Ecto neural progenitor cell (in vitro differentiated cells): ENCODE measurements at places on chromosomes 4 and X.

GRCh38 chrX:136250191-136251040, 784 bp downstream of the MAP7D3 start:
- no peak for DNase-seq

DNA sequence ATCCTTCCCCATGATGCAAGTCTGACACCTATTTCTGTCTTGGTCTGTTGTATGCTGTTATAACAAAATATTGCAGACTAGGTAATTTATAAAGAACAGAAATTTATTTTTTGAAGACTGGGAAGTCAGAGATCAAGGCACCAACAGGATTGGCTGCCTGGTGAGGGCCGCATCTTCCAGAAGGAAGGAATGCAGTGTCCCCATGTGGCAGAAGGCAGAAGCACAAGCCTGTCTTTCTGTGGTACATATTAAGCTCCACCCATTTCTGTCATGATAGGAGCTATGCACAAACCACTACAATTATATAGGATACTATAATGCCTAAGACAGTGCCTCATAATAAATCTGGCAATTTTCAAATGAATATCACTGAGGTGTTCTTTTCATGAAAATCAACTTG, 502.3 kb upstream of the DIAPH2 start:
- no peak for DNase-seq

DNA sequence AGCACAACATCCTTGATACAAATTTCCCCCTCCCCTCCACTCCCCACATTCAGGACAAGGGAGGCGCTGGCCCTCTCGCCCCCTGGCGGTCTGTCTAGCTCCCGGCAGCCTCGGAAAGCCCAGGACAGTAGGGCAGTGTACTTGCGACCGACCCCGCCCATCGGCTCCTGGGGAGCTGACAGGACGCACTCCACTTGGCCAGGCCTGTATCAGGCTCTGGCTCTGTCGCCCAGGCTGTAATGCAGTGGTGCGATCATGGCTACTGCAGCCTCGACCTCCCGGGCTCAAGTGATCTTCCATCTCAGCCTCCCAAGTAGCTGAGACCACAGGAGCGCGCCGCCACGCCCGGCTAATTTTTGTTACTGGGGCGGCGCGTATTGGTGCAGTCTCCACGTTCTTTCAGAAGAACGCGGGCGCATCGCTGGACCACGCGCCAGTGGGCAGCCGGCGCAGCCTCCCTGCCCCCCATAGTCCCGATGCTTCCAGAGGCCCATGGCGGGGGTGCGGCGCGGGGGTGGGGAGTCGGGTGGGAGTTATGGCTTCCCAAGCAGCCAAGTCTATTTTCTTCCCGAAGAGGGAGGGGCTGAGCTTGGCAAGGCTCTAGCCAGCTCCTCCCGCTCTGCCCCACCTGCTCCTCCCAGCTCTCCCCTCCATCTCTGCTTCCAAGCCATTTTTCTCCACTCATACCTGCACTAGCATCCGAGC, 7.8 kb upstream of the AKAP14 start:
- DNase-seq: peak; percentile 81

DNA sequence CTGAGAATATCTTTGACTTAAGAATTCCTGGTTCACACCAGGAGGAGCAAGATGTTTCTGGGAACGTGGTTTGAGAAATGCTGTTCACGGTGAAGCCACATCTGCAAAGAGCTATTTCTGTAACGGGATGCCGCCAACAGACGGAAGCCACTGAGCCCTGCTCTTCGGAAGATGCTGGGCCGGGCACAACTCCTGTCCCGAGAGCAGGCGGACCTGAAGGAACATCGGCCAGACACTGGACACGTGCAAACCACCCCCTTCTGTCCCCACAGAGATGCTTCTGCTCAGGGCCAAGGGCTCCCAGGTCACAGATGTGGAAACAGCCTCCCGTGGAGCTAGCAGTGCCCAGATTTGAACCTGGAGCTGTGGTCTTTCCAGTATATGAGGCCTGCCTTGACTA, 24.3 kb downstream of the HMX1 start:
- peak; percentile 34 for DNase-seq

DNA sequence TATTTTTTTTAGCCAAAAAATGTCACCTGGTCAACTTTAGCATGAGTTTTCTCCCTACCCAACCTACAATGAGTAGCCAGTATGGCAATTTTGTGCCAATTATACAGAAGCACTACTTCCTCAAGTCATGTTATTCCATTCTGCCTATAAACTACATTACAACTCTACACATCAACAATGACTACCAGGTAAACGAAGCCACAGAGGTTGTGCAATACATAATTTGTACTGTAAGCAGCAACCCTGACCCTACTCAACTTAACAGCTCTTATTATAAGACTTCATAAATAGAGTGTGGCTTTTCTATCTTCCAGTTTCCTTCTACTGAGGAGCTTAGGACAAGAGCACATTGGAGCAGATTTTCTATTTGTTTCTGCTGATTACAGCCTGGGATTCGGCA, 160.5 kb downstream of the HS3ST1 start:
- DNase-seq: no peak

DNA sequence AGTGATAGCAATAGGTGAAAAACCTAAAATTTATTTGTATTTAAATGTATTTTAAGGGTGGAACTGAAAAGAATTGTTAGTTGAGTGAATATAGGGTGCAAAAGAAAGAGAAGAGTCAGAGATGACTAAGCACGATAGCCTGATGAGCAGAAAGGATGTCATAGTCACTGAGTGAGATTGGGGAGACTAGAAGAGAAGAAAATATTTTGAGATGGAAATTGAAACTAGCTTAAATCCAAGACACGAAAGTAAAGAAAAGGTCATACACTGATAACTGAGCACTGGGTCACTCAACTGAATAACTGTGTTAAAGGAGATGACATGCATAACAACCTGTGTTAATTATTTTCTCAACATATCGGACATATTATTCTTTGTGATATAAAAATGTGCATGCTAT, 55.5 kb downstream of the SPANXN4 start:
- DNase-seq: no peak

- no peak for DNase-seq
Observed at GRCh38 chr4:108320061-108320460, 151.3 kb upstream of the LEF1 start.

DNA sequence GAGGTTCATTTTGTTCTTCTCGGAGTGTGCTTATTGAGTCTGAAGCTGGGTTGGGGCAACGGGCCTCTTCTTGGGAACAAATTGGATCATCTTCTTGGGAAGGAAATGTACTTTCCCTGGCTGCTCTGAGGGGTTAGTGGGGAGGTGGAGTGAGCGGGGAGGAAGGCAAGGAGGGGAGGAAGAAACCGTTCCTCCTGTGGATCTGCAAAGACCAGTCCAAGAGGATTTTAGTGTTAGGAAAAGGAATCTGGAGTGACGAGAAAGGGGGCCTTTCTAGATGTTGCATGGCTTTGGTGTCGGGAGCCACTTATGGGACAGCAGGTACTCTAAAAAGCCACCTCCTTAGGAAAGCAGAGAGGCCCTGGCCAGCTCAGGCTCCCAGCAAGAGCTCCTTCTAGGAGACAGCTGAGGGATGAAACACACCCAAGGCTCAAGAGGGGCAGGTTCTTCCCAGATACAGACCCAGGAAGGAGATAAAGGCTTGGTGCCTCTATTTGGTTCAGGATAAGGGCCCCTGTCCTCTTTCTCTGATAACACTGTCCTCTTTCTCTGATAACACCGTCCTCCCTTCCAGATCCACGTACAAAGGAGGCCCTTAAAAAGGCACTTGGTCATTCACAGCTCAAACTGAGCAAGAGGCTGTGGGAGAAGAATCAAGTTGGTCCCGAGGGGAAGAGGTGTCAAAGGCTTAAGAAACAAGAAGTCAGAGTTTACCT, 451 bp downstream of the SOD3 start:
- DNase-seq: no peak

DNA sequence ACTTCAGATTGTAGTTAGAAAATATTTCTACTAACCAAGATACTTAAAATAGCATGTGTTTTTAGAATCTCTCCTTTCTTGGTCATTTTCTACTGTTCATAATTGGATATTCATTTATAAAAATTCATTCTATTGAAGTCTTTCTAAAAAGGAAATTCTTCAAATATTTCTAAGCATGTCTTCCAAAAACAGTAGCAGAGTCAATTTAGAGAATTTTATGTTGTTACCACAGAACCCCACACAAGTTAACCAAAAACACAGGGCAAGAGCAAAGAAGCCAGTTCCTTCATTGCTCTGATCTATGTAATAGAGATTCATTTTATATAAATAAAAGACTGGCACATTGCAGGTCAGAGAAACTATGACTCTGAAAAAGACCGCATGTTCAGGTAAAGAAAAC, 345.1 kb upstream of the PITX2 start:
- no peak for DNase-seq

DNA sequence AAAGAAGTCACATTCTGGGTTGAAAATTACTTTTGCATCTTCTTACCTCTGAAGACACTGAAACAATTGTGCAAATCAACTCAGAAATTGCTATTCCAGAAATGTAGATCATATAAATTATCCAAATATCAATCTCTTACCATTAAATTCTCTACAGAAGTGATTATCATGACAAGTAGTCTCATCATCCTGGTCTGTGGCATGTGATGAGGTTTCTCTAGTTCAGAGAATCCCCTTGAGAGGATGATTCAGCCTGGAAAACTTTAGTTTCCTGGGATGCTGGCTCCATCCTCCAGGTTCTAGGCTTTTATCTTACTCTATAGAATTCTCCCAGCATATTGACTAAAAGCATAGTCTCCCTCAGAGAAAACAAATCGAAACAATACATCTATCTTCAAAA, 76.2 kb upstream of the S100G start:
- no peak for DNase-seq

DNA sequence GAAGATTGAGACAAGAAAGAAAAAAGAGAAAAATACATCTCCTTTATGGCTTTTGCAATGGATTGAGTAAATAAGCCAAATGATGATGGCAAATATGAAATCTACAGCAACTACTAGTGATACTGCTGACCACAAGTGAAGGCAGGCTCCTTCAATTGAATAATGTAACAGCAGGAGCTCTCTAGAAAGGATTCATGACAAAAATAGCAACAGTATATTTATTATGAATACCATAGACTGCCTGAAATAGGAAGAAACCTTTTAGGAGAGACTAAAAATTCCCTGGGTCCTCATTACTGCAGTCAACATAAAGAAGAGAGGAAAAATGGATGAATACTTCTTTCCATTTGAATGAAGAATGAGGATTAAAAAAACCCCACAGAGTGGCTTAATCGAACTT, 306.8 kb upstream of the ANXA10 start:
- no peak for DNase-seq

GRCh38 chr4:25043548-25043947, 12.8 kb upstream of the LGI2 start:
- DNase-seq: no peak
